Type B pancreatic cell (in vitro differentiated cells): ENCODE measurements at places on chromosomes 12 and 14. TPM values are rescaled to one million over a fixed set of nuclear protein-coding genes. Genes with fewer than 3 reads are reported as not detected.
A peak's percentile ranks its signal among the peaks of the same experiment; 100 is the strongest.

- peaks cover 3% of the 10 kb centered on the region for H3K36me3 ChIP-seq
- H3K4me1 ChIP-seq: peaks cover 17% of the 10 kb centered on the region
- no peak overlapping the region for H3K4me3 ChIP-seq
- H3K27ac ChIP-seq: no peak overlapping the region
- no peak for DNase-seq
These were observed 251.5 kb downstream of the PAWR start for GRCh38 chr12:79439175-79439825.

- H3K27me3 ChIP-seq: no peaks in the 10 kb centered on the region
- DNase-seq: no peak
- H3K36me3 ChIP-seq: peaks cover 5% of the 10 kb centered on the region
- H3K27ac ChIP-seq: no peak overlapping the region
- H3K4me3 ChIP-seq: no peak overlapping the region
- peaks cover 7% of the 10 kb centered on the region for H3K4me1 ChIP-seq
These were observed 9.1 kb downstream of the CAMKK2 start for GRCh38 chr12:121287267-121287954.

MAP3K12 gene
- 10.6 and 31.6 TPM in 2 replicates for total RNA-seq

GRCh38 chr12:58564721-58565120 is 355.6 kb downstream of the LRIG3 start:
- peaks cover 13% of the 10 kb centered on the region for H3K27me3 ChIP-seq
- H3K27ac ChIP-seq: no peak overlapping the region
- H3K4me3 ChIP-seq: no peak overlapping the region
- no peaks in the 10 kb centered on the region for H3K36me3 ChIP-seq
- DNase-seq: no peak

FSCB gene
- 0.12 TPM in 1 of 2 replicates, not detected in the other for total RNA-seq

- peak overlapping the region; percentile 98 for H3K27ac ChIP-seq
- H3K36me3 ChIP-seq: peaks cover 16% of the 10 kb centered on the region
- H3K27me3 ChIP-seq: peaks cover 4% of the 10 kb centered on the region
- peaks cover 26% of the 10 kb centered on the region for H3K4me1 ChIP-seq
These were observed 32.1 kb upstream of the GSG1 start for GRCh38 chr12:13135371-13136178.

LRFN5 gene
- total RNA-seq: 1.3 and 4.6 TPM in 2 replicates

RBMS2 gene
- total RNA-seq: 42.7 and 45.9 TPM in 2 replicates

DNA sequence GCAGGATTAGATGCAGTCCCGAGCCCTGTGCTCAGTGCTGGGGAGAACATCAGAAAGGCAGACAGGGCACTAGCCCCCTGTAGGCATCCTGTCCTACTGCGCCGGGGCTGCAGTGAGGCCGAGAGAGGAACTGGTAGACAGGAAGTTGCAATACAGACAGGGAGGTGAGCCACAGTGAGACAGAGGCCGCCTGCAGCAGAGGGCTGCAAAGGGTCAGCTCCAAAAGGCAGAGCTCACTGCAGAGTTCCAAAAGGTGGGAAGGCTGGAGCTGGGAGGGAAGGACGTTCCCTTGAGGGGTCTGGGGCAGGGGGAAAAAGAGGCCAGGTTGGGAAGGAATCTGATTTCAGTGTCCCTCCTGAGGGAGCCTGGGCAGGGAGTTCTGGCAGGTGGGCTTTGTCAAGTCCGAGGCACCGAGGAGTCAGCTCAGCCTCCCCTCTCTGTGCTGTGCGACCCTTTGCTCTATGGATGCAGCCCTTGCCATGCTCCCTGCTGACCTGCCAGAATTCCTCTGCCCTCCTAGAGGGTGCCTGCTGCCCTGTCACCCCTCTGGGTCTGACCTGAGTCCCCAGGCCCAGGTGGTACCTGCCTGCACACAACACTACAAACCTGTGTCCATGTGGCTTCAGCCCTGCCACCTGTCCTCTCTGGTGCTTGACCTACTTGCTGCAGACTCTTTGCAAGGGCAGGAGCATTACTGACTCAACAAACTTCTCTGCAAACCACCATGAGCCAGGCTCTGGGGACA is 63.5 kb downstream of the PRMT8 start:
- no peaks in the 10 kb centered on the region for H3K4me1 ChIP-seq
- H3K36me3 ChIP-seq: no peaks in the 10 kb centered on the region
- H3K27ac ChIP-seq: no peak overlapping the region
- no peak overlapping the region for H3K4me3 ChIP-seq
- DNase-seq: no peak

DNA sequence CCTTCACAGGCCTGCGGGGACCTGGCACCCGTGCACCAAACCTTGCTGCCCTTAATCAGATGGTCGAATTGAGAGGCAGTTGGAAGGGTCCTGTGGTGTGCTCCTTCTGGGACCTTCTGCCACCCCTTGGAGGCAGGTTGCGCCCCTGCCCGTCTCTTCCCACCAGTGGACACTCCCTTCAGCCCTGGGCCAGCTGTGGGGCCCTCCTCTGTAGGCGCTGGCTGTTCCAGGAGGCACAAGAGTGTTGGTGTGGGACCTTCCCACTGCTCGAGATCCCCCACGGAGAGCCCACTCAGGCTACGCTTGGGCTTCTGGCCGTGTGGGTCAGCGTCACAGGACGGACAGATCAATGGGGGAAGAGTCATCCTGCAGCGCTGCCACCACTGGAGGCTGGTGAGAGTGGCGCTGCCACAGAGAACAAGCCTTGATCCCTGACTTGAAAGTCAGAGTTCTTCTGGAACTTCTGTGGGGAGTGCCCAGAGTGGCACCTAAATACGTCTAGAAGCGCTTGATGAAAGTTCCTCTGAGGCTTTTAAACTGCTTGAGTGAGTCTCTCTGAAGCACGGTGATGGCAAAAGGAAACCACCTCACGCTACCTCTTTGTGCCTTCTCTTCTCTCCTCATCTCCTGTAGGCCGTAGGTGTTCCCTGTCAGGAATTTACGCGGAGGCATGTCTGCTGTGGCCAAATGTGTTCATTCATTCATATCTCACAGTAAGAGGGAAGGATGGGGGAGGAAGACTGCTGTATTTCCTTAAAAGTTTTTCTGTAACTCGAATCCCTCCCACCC is 48.3 kb downstream of the TRAF3 start:
- no peak overlapping the region for H3K4me3 ChIP-seq
- peaks cover 40% of the 10 kb centered on the region for H3K4me1 ChIP-seq
- no peak overlapping the region for H3K27ac ChIP-seq
- no peaks in the 10 kb centered on the region for H3K27me3 ChIP-seq

BDKRB1 gene
- total RNA-seq: 0.62 TPM in 1 of 2 replicates, not detected in the other

KRT6A gene
- total RNA-seq: 9.9 and 41.6 TPM in 2 replicates

DNA sequence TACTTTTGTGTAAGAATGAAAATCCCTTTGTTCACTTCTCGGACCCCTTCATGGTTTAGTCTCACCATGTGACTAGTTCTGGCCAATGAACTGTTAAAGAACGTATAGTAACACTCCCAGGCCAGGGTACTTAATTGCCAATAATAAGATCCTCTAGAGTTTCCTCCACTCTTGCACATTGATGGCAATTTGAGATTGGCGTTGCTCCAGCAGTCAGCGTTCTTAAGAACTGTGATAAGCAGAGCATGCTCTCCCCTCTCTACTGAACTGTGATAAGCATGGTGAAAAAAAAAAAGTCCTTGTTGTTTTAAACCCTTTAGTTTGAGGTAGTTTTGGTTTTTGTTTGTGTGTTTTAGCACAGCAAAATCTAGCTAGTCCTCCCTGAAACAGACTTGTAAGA is 854.5 kb downstream of the SLC6A15 start:
- H3K27ac ChIP-seq: no peak overlapping the region
- no peak overlapping the region for H3K4me3 ChIP-seq
- no peaks in the 10 kb centered on the region for H3K36me3 ChIP-seq
- H3K4me1 ChIP-seq: no peaks in the 10 kb centered on the region
- H3K27me3 ChIP-seq: no peaks in the 10 kb centered on the region

DNA sequence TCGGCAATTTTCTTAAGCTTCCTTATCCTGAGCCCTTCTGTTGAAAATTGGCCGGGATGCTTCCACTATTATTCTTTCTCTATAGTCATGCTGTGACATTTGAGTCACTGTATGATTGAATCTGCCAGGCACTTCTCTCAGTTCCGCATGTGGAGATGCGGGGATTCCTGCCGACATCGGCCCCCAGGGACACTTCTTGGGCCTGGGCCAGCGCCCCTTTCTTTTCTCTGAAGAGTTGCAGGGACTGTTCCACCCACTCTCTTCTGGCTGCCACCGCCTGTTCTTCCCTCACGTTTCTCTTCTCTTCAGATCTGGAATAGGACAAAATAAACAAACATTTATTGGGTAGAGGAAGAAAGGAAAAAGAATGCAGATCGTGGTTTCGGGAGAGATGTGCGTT is 310.1 kb downstream of the ETNK1 start:
- no peaks in the 10 kb centered on the region for H3K27me3 ChIP-seq
- no peaks in the 10 kb centered on the region for H3K36me3 ChIP-seq
- DNase-seq: no peak

TMEM263 gene
- total RNA-seq: 48.9 and 55.5 TPM in 2 replicates

GRCh38 chr12:74890237-74890599 is 319.4 kb downstream of the KCNC2 start:
- H3K27me3 ChIP-seq: no peaks in the 10 kb centered on the region
- DNase-seq: no peak
- H3K27ac ChIP-seq: peak overlapping the region; percentile 46

GRCh38 chr12:51351913-51352532 is 5.5 kb upstream of the CELA1 start:
- peaks cover 12% of the 10 kb centered on the region for H3K4me1 ChIP-seq
- DNase-seq: no peak
- no peak overlapping the region for H3K4me3 ChIP-seq

- H3K27me3 ChIP-seq: no peaks in the 10 kb centered on the region
- DNase-seq: no peak
- H3K4me3 ChIP-seq: no peak overlapping the region
- H3K36me3 ChIP-seq: peaks cover 17% of the 10 kb centered on the region
- no peak overlapping the region for H3K27ac ChIP-seq
These were observed 4.5 kb downstream of the TCTN2 start for GRCh38 chr12:123675436-123675835.

DNA sequence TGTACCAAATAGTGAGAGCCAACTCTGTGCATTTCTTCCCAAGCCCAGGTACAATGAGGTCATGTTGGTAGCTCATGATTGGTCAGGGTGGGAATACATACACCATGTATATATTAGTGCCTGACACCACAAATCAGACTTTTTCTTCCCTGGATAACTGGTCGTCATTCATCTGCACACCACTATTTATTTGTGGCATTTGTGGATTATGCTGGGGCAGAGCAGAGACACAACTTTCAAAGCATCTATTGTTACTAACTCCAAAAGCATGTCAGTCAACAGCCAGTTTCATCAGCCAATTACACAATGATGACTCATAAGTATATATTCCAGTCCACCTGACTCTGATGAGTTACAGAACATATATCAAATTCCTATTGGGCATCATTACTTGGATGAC is 181.7 kb downstream of the ADAMTS20 start:
- no peaks in the 10 kb centered on the region for H3K4me1 ChIP-seq
- no peak for DNase-seq
- H3K27me3 ChIP-seq: no peaks in the 10 kb centered on the region
- H3K27ac ChIP-seq: no peak overlapping the region
